ENCODE measurements at places on chromosomes 11 and 22. TPM values are rescaled to one million over a fixed set of nuclear protein-coding genes. Genes with fewer than 3 reads are reported as not detected.
A peak's percentile ranks its signal among the peaks of the same experiment; 100 is the strongest.

OR8G5 gene
- total RNA-seq = not detected

EHF gene
- 122 TPM for total RNA-seq

HSPA8 gene
- total RNA-seq = 858 TPM

NLRP14 gene
- total RNA-seq = not detected

FAM111A gene
- total RNA-seq = 74.3 TPM

DNA sequence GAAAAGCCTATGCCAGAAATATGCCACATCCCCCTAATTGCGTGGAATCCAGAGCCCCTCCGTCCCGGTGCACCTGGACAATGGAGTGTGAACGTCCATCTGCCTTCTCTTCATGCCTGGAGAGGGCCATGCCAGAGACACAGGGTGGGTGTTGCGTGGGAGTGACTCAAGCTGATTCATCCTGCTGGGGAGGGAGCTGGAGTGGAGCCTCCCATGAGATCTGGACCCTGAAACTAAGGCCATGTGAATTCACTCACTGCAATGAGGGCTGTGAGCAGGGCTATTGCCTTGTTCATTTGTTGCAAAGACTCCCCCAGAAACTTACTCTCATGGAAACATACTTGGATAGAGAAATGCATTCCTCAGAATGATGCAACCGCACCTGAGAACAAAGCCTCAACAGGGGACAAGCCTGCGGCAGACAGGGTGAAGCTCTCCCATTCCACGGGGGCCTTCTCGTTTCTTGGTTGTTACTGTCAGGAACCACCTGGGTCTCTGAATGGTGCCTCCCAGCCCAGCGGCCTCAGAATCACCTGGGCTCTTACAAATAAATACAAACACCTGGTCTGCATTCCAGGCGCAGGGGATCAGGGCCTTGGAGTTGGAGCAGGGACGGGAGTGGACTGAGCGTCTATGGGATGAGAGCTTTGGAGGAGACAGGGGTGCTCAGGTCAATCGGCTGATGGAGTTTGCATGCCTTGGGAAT is 1031.2 kb downstream of the BRD1 start:
- no peaks in the 10 kb centered on the region for H3K4me1 ChIP-seq
- H3K36me3 ChIP-seq = no peaks in the 10 kb centered on the region
- DNase-seq = no peak
- H3K27me3 ChIP-seq = no peaks in the 10 kb centered on the region

GRCh38 chr22:43151251-43152002 is at the start of gene TSPO:
TSPO (plus strand) TSS chr22:43151559; CDS start chr22:43159239, 7,680 bp downstream.
- H3K27me3 ChIP-seq = no peaks in the 10 kb centered on the region
- peaks cover 7% of the 10 kb centered on the region for H3K36me3 ChIP-seq
- H3K27ac ChIP-seq = peak within 1 kb of the TSS; percentile 94

GRCh38 chr11:17719028-17719937 is at the start of gene MYOD1:
MYOD1 (plus strand) TSS chr11:17719571; CDS start chr11:17719783, 212 bp downstream.
- H3K27me3 ChIP-seq = peaks cover 29% of the 10 kb centered on the region
- no peak within 1 kb of the TSS for H3K4me3 ChIP-seq
- H3K27ac ChIP-seq = no peak within 1 kb of the TSS
- H3K4me1 ChIP-seq = peaks cover 2% of the 10 kb centered on the region
- H3K36me3 ChIP-seq = no peaks in the 10 kb centered on the region

DNA sequence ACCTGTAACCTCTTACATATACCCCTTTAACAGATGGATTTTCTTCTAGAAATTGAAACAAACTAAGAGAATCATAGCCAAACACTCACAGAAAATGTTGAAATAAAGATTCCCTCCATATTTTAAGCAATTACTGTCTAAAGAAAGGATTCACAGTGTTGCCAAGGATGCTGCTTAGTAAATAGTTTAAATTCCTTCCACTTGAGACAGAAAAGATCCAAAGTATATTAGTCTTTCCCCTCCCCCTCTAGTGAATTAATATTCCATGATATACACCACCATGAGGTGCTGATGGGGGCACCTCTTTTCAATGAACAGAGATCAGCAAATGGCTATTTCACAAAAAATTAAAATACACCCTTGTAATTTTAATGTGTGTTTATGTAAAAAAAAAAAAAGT is 186.8 kb downstream of the SOX6 start:
- H3K27ac ChIP-seq = no peak overlapping the region
- DNase-seq = no peak
- H3K4me1 ChIP-seq = no peaks in the 10 kb centered on the region
- no peaks in the 10 kb centered on the region for H3K36me3 ChIP-seq
- no peak overlapping the region for H3K4me3 ChIP-seq

- H3K36me3 ChIP-seq = no peaks in the 10 kb centered on the region
- H3K4me1 ChIP-seq = no peaks in the 10 kb centered on the region
- H3K4me3 ChIP-seq = no peak overlapping the region
- H3K27me3 ChIP-seq = no peaks in the 10 kb centered on the region
- no peak for DNase-seq
These were observed 400.5 kb downstream of the NELL1 start for GRCh38 chr11:21069909-21070308.

DNA sequence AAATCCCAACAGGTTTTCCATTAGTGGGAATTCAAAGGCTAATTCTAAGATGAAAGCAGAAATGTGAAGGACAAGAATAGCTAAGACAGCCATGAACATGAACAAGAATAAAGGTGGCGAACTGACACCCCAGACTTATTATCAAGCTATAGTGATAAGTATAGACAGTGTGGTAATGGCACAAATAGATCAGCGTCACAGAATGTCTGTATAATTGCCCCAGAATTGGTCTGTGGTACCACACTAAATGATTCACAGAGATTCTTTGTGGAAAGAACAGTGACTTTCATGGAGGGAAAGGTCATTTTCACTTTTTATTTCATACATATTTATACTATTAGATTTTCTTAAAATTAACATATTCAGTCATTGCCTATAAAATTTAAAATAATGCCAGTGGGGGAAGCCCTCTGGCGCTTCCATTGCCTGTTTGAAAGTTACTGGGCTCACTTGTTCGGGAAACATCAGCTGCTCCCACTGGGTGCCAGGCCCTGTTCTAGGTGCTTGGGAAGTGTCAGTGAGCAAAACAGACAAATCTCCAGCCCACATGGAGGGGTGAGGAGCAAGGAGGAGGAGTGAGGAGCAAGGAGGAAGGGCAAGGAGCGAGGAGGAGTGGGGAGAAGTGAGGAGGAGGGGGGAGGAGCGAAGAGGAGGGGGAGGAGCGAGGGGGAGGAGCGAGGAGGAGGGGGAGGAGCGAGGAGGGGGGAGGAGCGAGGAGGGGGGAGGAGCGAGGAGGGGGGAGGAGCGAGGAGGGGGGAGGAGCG is 11.3 kb upstream of the NLRP6 start:
- DNase-seq = no peak
- no peaks in the 10 kb centered on the region for H3K27me3 ChIP-seq
- peaks cover 11% of the 10 kb centered on the region for H3K4me1 ChIP-seq
- H3K36me3 ChIP-seq = no peaks in the 10 kb centered on the region
- H3K4me3 ChIP-seq = no peak overlapping the region

DNA sequence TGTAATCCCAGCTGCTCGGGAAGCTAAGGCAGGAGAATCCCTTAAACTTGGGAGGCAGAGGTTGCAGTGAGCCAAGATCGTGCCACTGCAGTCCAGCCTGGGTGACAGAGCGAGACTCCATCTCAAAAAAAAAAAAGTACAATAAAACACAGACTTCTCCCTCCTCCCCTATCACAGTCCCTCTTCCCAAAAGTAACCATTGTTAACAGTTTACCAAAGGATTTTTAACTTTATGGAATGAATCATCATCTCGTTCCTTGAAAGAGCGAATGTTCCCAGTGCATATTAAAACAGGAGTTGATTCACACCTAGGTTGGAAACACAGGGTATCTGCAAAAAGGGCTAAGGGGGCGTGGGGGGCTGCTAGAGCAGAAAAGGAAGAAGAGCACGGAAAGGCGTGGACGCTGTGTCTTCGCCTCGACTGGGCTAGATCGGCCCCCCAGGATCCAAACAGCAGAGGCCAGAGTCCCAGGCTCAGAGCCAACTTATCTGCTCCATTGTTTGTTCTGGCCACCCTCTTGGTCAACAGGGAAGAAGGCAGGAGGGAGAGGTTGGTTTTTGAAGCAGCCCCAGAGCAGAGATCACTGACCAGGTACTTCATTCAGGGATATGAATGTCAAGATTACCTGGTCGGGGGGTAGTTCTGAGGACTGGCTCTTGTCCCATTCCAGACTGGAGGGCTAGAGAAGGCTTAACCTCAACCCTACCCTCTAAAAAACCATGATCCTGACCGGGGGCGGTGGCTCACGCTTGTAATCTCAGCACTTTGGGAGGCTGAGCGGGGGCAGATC is 2.1 kb upstream of the AHNAK start:
- H3K27me3 ChIP-seq = no peaks in the 10 kb centered on the region
- no peak overlapping the region for H3K4me3 ChIP-seq
- no peaks in the 10 kb centered on the region for H3K36me3 ChIP-seq
- H3K4me1 ChIP-seq = peaks cover 82% of the 10 kb centered on the region

- no peaks in the 10 kb centered on the region for H3K36me3 ChIP-seq
- no peaks in the 10 kb centered on the region for H3K4me1 ChIP-seq
- H3K4me3 ChIP-seq = no peak overlapping the region
- no peak overlapping the region for H3K27ac ChIP-seq
- no peaks in the 10 kb centered on the region for H3K27me3 ChIP-seq
These were observed 114.4 kb downstream of the OSBP2 start for GRCh38 chr22:30809086-30809485.

GRCh38 chr11:94802501-94802900 is 34.3 kb downstream of the AMOTL1 start:
- H3K27me3 ChIP-seq = no peaks in the 10 kb centered on the region
- H3K4me1 ChIP-seq = no peaks in the 10 kb centered on the region
- H3K4me3 ChIP-seq = no peak overlapping the region

- no peaks in the 10 kb centered on the region for H3K4me1 ChIP-seq
- no peak overlapping the region for H3K27ac ChIP-seq
- no peak overlapping the region for H3K4me3 ChIP-seq
- no peaks in the 10 kb centered on the region for H3K27me3 ChIP-seq
These were observed 110.1 kb downstream of the CCDC81 start for GRCh38 chr11:86484795-86485166.

- no peaks in the 10 kb centered on the region for H3K27me3 ChIP-seq
- no peaks in the 10 kb centered on the region for H3K36me3 ChIP-seq
- no peak within 1 kb of the TSS for H3K4me3 ChIP-seq
- no peak for DNase-seq
- H3K27ac ChIP-seq = no peak within 1 kb of the TSS
These were observed at the start of gene GDPD4 for GRCh38 chr11:77301510-77301909. GDPD4 (minus strand) TSS chr11:77301686; CDS start chr11:77285137, 16,549 bp downstream.

DNA sequence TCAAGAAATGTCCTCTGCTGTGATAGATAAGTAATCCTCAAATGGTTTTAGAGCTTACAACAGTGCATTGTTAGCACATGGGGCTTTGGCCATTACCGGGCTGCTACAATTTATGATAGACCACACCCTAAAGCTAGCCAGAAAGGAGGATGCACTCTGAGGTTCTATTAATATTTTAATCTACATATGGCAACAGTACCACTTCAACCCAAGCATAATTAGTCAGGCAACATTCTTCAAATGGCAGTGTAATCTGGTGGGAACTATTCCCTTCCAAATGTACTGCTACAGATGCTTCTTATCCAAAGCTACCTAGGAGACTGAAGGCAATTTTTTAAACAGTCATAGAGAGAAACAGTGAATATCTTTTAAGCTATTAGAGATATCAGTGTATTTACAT is 697.6 kb downstream of the KCNA4 start:
- no peaks in the 10 kb centered on the region for H3K27me3 ChIP-seq
- H3K27ac ChIP-seq = no peak overlapping the region
- no peak overlapping the region for H3K4me3 ChIP-seq
- no peaks in the 10 kb centered on the region for H3K4me1 ChIP-seq
- no peaks in the 10 kb centered on the region for H3K36me3 ChIP-seq
- DNase-seq = no peak

GRCh38 chr11:47587039-47587716 is 700 bp downstream of the FAM180B start:
- peaks cover 3% of the 10 kb centered on the region for H3K4me1 ChIP-seq
- H3K36me3 ChIP-seq = peaks cover 30% of the 10 kb centered on the region
- no peak overlapping the region for H3K4me3 ChIP-seq
- DNase-seq = no peak

DNA sequence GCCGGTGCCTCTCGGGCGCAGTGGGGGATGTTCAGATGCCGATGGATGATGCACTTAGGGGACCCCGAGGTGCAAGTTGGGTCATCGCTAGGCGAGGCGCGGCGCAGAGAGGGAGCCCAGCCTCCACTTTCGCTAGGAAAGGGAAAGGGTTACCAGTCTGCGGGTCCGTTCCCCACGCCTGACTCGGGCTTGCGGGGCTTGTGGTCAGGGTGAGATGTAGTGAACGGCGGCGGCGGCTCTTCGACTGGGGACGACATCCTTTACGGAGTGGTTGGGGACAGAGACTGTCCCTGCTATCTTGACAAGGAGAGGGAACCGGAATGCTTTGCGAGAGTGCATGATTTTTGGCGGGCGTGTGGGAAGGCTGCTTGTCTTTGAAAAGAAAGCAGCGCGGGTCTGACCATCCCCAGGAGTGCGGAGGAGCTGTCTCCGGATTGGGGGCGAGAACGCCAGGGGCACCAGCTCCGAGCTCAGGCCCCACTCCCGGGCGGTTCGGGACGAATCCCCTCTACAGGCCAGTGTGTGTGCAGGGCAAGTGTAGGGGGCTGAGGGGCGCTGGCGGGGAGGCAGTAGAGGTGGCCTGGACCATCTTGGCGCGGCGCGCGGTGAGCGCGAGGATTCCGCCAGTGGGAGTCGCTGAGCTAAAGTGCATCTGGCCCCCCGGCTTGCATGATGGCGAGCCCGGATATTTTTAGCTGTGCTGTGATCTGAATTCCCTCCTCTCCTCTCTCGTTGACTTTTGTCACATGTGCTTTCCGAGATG is 1.1 kb downstream of the FAT3 start:
- H3K27me3 ChIP-seq = peaks cover 22% of the 10 kb centered on the region
- H3K4me3 ChIP-seq = peak overlapping the region; percentile 33
- peaks cover 29% of the 10 kb centered on the region for H3K4me1 ChIP-seq
- no peak for DNase-seq
- no peak overlapping the region for H3K27ac ChIP-seq

DNA sequence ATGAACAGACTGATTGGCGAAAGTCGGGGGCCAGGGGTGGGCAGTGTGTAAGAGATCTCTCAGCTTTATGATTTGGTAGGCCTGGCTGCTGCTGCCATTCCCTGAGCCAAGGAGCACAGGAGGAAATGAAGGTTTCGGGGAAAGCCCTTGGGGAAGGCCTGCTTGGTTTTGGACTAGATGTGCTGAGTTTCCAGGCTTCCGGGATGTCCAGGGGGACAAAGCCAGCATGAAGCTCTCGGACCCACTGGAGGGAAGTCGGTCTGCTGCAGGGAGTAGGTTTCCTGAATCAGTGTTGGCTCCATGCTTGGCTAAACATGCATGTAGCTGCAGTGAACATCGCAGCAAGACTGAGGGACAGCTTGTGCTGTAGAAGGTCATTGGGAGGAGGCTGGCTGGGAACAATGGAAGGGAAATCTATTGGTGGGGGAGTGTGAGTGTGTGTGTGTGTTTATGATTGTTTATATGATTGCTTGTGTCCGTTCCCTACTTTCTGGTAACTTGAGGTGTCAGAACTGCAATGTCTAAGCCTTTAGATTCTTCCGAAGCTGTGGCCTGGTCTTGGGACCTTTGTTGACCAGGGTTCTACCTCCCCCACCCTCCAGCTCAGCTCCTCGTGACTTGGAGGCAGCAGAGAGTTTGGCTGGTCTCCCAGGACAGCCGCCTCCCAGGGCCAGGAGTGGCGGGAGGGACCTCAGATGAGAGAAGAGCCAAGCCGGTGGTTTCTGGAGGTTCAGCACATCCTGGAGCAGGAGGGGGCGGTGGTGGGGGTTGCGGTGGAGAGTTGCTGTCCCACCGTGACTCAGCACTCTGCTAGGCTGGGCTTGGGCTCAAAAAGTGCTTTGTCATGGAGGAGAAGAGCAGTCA is 4.0 kb upstream of the FTH1 start:
- H3K27me3 ChIP-seq = no peaks in the 10 kb centered on the region
- H3K4me3 ChIP-seq = peak overlapping the region; percentile 26
- H3K36me3 ChIP-seq = no peaks in the 10 kb centered on the region
- peak overlapping the region; percentile 99 for H3K27ac ChIP-seq
- DNase-seq = peak; percentile 99
